CD4-positive, alpha-beta T cell (primary cell): ENCODE measurements at places on chromosomes 5 and 9.

DNA sequence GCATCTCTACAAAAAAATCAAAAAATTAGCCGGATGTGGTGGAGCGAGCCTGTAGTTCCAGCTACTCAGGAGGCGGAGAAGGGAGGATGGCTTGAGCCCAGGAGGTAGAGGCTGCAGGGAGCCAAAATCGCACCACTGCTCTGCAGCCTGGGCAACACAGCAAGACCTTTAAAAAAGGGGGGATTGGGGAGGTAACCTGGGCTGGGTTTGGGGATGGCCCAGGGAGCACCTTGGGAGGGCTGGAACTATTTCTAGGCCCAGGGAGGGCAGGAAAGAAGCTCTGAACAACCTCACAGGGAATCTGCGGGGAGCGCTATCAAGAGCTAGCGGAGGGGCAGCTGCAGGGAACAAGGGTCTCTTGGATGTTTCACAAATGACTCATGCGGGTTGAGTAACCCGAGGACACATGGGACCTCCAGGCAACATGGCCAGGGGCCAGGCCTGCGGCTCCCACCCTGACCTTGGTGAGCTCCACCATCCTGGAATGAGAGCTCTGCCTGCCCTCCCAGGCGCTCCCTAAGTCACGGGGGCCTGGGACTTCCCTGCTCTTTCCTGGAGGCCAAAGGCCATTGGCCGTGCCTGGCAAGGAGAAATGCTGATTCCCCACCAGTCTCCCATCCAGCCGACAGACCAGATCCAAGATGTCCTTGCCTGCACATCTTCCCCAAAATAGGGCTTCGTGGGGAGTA is 23.4 kb downstream of the SARDH start:
- no peak for DNase-seq

DNA sequence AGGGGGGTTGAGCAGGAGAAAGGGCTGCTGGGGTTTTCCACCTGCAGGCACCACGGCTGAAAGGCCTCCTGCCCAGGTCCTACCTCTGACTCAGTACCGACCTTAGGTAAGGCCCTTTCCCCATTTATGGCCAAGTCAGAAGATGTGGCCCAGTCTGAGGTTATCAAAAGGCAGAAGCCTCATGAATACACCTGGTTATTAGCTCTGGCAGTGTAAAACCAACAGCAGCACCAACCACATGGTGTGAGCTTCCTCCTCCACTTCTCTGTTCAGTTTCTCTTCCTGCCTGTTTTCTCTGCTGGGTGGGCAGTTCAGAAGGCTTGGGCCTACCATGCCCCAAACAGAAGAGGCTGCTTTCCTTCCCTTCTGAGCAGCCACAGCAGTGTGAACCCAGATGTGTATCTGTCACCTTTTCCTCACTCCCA is 86.9 kb downstream of the UGCG start:
- no peak for DNase-seq

GRCh38 chr5:68396722-68397121 is 181.2 kb downstream of the PIK3R1 start:
- DNase-seq = no peak

DNA sequence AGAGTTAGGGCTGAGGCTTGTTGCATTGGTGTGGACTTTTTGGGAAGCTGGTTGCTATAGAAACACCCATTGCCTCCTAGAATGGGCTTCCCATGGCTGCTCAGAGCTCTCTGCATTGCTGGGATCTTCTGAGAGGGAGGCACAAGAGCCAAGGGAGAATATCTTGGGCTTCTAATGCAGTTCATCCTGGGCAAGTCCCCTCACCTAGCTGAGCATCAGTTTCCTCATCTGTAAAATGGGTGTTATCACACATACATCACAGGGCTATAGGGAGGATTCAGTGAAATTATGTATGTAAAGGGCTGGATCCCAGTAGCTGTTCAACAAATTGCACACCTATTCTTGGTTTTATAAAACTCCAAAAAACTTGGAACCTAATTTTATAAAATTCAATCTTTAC is 106.1 kb upstream of the ALDH1B1 start:
- DNase-seq = no peak

DNA sequence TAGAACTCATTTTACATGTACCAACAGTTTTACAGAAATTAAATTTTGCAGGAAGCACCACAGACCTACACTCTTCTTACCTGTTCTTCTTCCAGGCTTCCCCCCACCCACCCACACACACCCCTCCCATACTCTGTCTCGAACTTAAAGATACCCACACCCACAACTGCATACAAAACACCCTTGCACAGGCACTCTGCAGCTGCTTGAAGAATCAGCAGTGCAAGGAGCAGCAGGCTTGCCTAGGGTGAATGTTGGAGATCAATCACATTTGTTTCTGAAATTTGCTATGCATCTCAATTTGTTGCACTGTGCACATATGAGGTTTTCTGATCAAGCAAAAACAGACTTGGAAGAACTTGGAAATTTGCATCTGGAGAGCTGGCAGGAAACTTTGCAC is 77.5 kb upstream of the TGFBR1 start:
- DNase-seq = no peak

DNA sequence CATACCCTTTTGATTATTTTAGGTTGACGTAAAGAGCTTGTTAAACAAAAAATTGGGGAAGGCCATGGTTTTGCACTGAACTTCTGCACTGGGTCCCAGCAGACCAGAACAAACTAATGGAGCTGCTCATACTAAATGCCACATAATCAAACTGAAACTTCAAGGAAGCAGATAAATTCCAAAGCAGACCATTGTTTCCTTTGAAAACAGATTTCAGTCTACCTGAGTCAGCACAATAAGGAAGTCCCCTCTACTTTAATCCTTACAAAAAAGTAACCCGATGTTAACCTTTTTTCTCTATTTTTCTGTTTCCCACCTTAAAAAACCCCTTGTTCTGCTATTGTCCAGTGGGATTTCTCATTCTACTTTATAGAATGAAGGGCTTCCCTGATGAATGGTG is 39.2 kb downstream of the WDR36 start:
- DNase-seq = no peak

- no peak for DNase-seq
These were observed 47.7 kb upstream of the STK32A start for GRCh38 chr5:147187099-147187540.

GRCh38 chr5:68012429-68012828 is 203.1 kb upstream of the PIK3R1 start:
- DNase-seq = no peak

DNA sequence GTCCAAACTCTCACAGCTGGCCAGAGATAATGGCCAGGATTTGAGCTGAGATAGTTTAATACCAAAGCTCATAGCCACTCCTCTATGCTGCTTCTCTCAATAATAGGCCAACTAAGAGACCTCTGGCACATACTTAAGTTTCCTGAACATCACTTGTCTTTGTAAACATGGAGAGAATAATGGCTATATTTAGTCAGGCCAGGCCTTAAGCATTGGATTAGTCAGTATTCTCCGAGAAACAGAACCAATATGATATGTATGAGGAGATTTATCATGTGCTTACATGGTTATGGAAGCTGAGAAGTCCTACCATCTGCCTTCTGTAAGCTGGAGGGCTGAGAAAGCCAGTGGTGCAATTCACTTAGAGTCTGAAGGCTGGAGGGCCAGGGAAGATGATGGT is 45.4 kb downstream of the CFAP95 start:
- no peak for DNase-seq

DNA sequence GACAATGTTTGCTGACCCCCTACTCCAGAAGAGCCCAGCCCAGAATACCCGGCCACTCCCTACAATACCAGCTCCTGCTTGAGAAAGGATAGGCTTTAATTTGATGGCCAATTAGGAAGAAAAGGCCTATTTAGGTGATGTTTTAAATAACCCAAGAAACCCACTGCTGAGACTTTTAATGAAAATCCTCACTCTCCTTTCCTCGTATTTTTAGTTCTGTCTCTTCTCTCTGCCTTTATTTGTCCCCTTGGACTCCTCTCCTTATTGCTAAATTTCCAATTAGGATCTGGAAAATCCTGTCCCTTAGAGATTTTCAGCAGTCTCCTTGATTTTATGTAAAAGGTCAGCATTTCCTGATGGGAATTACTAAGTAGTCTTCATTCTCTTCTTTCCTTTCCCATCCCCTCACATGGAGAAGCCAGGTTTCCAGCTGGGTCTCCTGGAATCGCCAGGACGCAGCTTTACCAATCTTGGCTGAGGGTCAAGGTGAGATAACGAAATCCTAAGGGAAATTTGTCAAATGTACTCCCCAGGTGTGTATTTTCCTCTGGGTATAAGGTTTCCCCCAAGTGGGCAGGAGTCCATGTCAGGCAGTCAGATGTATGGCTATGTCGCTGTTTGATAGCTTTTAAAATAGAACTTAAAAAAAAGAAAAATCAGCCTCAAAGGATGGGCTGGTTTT is 11.7 kb downstream of the STC2 start:
- no peak for DNase-seq

- no peak for DNase-seq
These were observed 58.6 kb downstream of the STARD4 start for GRCh38 chr5:111453747-111454146.

DNA sequence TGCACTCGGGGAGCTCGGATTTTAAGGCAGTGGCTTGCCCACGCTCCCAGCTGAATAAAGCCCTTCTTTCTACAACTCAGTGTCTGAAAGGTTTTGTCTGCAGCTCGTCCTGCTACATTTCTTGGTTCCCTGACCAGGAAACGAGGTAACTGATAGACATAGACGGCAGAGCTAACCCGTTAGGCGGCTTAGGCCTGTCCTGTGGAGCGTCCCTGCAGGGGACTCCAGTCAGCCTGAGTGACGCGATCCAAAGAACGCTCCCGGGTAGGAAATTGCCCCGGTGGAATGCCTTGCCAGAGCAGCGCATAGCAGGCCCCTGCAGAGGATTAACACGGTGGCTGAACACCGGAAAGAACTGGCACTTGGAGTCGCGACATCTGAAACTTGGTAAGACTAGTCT is 1.8 kb upstream of the SELENOP start:
- no peak for DNase-seq

DNA sequence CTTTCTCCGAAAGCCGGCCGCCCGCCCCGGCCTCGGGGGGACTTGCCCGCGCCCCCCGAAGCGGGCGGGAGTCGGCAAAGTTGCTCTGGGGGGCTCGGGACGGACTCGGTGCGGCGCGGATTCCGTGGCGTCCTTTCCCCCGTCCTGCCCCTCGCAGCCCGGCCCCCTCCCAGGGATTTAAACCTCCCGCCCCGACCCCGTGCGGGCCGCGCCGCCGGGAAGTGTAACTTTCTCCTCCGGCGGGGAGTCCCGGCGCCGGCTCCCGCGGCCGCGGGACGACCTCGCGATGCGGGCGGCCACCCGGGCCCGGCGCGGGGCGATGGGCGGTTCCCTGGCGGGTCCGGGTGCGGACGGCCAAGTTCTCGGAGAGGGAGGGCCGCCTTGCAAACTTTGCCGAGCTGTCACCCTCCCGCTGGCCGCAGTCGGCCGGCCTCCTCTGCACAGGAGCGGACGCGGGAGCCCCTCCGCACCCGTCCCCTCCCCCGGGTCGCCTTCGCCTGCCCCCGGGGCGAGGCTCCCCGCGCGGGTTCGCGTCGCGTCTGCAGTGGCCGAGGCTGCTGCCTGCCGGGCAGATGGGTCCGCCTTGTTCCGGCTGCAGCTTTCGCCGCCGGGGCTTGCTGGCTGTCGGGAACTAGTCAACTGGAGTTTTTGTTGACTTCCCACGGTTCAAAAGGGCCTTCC is 732 bp downstream of the PBX3 start:
- DNase-seq = peak; percentile 6

- no peak for DNase-seq
These were observed 125.9 kb downstream of the GADD45G start for GRCh38 chr9:89730715-89731114.

DNA sequence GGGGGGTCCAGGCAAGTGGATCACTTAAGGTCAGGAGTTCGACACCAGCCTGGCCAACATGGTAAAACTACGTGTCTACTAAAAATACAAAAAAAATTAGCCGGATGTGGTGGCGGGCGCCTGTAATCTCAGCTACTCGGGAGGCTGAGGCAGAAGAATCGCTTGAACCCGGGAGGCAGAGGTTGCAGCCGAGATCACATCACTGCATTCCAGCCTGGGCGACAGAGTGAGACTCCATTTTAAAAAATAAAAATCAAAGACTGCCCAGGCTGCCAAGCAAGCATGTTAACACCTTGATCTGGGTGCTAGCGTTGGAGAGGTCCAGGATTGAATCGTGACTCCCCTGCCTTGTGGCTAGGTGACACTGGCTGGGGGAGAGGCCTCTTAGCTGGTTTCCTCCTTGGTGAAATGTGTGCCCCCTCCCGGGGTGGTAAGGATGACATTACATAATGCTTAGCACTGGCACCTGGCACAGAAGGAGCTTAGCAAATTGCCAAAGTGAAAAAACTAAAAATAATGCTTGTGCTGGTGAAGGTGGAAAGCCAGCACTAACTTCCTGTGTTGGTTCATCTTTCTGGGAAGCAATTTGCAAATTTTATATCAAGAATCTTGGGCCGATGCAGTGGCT is 2.2 kb upstream of the CIZ1 start:
- DNase-seq = no peak

DNA sequence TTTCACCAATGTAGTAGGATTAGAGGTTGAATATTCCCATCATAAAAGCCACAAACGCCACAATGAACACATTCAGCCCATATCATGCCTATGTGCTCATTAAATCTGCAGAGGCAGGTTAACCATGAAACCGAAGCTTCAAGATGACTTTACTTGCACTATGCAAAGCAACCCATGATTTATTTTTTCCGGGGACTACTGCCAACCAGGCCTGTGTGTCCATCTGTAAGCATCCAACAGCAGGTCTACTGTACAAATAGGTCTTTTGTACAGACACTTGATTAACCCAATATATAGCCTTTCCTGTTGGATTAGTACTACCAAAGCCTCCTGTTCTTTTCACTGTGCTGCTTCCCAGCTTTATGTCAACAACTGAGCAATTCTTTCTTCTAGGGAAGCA is 104.9 kb upstream of the CDH10 start:
- DNase-seq = no peak

DNA sequence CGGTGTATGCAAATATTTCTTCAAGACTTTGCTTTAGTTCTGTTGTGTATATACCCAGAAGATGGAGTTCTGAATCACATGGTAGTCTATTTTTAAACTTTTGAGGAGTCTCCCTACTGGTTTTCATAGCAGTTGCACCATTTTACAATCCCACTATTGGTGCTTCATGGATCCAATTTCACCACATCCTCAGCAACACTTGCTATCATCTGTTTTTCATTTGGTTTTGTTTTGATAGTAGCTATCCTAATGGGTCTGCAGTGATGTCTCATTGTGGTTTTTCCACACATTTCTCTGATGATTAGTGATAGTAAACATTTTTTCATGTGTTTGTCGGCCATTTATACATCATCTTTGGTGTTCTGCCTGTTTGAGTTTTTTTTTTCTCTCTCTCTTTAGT is 1339.3 kb downstream of the EFNA5 start:
- DNase-seq = no peak

DNA sequence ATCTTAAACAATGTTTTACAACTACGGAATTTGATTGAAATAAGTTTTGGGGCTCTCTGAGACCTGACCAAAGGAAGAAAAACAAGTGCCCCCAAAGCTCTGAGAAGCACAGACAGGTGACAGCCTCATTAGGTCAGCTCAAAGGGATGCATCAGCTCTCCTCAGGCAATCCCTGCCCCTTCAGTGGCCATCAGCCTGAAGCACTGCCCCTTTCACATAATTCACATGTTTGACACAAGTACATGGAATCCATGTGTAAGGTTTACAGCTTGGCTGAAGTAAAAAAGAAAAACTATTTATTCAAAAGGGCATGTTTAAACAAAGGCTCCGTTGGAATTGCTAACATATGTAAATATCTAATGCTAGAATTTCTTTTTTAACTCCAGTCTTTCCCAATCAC is 56.3 kb downstream of the TSSK1B start:
- no peak for DNase-seq
